ENCODE measurements at places on chromosomes 12 and 14.
A peak's percentile ranks its signal among the peaks of the same experiment; 100 is the strongest.

DNA sequence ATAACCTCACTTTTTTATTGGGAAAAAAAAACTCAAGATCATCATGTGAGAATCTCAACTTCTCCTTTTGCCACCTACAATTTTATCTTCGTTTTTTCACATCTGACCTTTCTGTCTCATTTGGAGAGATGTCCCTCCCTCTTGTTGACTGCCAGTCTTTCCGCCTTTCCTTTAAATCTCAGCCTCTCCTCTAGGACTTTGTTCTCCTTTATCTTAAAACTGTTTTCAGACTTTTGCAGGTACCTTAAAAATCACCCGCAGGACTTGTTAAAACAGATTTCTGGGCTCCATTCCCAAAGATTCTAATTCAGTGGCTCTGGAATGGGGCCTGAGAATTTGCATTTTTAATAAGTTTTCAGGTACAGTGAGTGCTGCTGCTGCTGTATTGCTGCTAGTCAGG, 223.2 kb downstream of the NTF3 start:
- DNase-seq, result no peak

- no peak for DNase-seq
These were observed 3.4 kb downstream of the TAMALIN start for GRCh38 chr12:52010152-52010622.

GRCh38 chr12:121600702-121601336, 20.0 kb upstream of the KDM2B start:
- DNase-seq, result no peak

- DNase-seq, result peak; percentile 68
These were observed 125.0 kb downstream of the AKAP6 start for GRCh38 chr14:32453857-32454810.

DNA sequence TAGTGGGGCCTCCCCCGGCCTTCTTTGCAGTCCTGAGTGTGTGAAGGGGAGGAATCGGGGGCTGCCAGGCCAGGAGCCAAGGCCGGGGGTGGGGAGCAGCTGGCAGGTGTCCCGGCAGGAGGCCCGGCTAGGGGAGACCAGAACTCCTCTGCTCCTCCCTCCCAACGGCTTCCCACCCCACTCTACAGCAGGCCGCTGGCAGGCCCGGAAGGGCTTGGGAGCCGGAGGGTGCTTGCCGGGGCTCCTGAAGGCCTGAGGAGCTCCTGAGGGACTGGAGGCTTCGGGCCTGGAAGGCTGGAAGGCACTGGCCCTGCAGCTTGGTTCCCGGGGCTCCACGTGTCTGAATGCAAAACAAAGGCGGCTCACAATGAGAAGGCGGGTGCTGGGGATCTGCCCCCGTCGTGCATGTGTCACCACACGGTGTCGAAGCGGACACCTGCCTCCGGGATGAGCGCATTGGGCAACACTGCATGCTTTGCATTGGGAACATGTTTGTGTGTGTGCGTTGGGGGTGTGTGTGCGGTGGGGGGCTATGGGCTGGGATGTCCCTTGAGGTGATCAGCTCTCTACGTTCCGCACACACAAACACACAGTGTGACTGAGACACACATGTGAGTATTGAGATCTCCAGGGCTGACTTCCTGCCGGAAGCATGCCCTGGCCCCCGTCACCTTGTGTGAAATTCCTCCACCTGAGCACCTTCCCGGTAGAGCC, 30.9 kb upstream of the ANKRD9 start:
- DNase-seq, result peak; percentile 87

DNA sequence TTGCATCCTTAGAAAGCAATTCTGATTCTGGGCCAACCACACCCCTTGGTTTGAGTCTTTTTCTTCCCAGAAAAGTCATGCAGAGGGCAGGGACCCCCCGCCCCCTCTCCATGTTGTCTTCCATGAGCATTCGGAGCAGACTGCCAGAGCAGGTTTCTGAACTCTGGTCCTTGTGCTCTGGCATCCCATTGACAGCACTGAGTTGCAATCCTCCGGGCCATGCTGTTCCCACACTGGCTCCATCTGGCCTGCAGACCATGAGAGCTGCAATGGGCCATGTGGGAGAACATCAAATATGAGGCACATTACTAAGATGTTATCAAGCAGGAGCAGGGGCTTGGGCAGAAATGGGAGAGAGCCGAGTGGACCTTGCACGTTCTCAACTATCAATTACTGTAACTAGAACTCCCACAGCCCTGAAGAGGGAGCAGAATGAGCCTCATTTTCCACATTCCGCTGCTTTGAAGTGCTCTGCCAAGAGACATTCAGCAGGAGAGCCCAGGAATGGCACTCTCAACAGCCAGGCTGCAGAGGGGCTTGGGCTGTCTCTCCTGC, 157.4 kb downstream of the STXBP6 start:
- DNase-seq, result no peak

- no peak for DNase-seq
These were observed 65.5 kb upstream of the STON2 start for GRCh38 chr14:81465507-81466228.

DNA sequence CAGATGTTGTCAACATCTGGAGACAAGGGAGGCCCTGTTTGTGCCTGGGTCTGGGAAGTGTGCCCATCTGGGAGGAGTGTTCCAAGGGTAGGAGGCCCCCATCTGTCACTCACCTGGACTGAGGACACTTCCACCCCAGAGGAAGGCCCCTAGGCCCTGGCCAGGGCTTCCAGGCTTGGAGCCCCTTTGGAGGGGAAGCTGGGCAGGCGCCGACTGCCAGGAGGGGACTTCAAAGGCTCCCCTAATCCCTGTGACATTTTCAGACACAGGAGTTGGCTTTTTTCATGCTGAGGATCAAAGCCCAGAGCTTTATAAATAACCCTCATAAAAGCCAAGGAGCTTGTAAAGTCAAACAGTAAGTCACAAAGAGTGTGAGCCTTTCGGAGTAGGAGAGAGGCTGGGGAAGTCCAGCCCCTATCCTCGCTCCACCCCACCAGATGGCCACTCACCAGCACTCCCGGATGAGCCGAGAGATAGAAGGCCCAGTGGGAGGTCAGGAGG, 17.6 kb upstream of the FAM222A start:
- DNase-seq, result no peak

DNA sequence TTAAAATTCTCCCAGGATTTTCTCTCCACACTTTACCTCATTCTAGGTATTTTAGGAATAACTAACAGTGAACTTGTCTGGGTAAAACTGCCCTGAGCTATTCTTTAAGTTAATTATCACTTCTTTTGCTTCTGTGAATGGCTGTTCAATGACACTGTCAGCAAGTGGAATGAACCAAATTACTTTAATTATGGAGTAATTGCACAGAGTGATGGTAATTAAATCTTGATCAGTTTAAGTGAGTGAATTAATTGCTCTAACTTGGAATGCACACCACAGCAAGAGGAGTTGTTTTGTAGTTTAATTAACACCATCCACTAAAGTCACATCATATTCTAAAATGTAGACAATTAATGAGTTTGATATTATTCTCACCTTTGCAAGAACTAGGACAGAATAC, 36.2 kb upstream of the TMEM260 start:
- no peak for DNase-seq

- DNase-seq, result no peak
These were observed 150.4 kb downstream of the PHETA1 start for GRCh38 chr12:111218499-111218898.

GRCh38 chr12:12985817-12986408, 14.2 kb downstream of the HEBP1 start:
- peak; percentile 47 for DNase-seq

- peak; percentile 80 for DNase-seq
These were observed 29.2 kb downstream of the ZCCHC8 start for GRCh38 chr12:122471324-122472226.

GRCh38 chr12:10388624-10389413, 1.0 kb downstream of the KLRK1 start:
- no peak for DNase-seq

DNA sequence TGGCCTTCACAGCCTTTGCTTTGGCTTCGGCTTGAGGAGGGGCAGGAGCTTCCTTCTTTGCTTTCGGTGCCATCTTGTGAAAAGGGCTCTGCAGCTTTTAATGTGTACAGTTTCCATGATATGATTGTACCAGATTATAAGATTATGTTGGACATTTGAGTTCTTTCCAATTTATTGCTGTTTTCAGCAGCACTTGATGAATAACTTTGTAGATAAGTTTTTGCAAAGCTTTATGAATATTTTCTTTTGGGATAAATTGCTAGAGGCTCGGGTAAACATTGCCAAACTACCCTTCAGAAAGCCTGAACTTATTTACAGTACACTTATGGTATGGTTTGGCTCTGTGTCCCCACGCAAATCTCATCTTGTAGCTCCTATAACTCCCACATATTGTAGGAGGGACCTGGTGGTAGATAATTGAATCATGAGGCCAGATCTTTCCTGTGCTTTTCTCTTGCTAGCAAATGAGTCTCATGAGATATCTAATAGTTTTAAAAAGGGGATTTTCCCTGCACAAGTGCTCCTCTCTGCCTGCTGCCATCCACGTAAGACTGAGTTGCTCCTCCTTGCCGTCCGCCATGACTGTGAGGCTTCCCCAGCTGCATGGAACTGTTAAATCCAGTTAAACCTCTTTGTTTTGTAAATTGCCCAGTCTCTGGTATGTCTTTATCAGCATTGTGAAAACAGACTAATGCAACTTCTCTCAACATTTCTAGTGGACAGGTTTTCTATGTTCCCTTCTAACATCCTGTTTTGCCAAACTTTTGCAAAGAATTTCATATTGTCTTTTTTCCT, 70.4 kb downstream of the RCOR1 start:
- no peak for DNase-seq

GRCh38 chr12:42568952-42569915, 20.3 kb downstream of the PRICKLE1 start:
- DNase-seq, result peak; percentile 65

DNA sequence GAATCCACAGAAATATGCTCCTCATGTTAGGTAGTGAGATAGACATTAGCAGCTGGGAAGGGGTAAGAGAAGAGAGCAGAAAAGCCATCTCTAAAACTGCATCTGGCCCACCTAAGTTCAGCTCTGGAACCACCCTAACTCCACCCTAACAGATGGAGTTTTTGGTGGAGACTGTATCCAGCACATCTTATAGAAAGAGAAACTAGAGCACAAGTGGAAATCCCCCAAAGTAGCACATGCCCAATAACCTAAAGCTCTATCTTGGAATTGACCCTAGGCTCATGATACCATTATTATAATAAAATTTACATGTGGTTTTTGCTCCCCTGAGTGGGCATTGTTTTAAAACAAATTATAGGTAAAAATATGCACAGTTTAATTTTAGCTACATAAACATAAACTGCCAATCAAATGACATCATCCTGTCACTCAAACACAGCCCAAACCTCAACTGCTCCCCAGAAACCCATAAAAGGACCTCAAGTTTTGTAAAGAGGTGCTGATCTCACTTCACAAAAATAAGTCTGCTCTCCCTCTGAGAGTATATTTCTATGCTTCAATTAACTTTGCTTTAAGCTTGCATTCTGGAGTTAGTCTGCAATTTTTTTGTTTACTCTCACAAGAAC, 206.4 kb downstream of the PIK3C2G start:
- DNase-seq, result no peak

DNA sequence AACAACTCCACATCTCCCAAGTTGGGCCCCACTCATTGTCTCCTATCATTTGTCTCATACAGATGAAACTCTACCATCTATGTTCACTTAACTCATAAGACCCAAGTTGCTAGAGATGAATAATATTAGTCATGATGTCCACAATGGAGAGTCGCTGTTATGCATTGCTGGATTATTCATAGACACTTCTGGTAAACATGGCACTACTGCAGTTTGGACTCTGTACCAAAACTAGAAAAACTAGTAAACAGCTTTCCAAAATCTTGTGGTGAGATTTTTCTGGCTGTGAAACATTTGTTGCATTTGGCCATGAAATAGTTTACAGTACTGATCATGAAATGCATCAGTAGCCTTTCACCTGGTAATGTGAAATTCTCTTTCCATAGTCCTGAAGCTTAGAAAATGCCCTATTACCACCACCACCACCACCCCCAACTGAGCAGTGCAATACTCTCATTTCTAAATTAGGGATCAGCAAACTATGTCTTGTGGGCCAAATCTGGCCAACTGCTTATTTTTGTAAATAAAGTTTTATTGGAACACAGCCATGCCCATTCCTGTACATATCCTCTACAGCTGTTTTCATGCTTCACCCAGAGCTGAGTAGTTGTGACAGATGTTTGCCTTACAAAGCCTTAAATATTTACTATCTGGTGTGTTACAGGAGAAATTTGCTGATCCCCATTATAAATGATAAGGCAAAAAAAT, 236.5 kb downstream of the DPF3 start:
- DNase-seq, result peak; percentile 23

GRCh38 chr14:97709552-97709951, 912.4 kb downstream of the VRK1 start:
- DNase-seq, result no peak

GRCh38 chr14:92590176-92590575, 76.6 kb downstream of the RIN3 start:
- no peak for DNase-seq

- peak; percentile 88 for DNase-seq
These were observed 50.5 kb downstream of the TTC9 start for GRCh38 chr14:70692210-70692609.

- peak; percentile 85 for DNase-seq
These were observed 19.8 kb downstream of the KRT80 start for GRCh38 chr12:52171950-52172512.

DNA sequence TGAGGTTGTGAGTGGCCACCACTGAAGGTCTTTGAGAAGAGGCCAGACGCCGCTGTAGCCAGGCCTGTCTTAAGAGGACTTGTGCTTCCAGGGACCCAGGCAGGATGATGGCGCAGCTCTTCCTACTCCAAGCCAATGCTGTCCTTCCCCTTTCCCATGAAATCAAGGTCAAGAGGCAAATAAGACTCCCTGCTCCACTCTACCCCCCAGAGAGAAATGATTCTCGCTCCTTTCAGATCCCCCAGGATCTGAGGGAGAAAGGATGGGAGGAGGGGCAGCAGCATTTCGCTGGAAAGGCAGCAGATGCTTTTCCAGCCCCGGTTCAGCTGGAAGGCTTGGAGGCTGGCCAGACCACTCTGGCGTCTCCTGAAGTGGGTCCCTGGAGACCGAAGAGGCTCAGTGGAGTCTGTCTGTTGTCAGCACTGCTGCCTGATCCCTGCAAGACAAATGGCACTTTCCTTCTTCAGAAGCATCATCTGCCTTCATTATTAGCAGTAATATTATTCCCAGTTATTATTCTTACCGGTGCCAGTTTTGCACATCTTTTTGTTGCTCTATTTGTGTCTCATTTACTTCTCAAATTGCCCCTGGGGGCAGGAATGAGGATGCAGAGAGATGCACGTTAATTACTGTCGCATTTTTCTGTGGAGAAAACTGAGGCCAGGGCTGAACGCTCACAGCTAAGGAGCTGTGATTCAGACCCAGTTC, 51.4 kb downstream of the C14orf132 start:
- no peak for DNase-seq

DNA sequence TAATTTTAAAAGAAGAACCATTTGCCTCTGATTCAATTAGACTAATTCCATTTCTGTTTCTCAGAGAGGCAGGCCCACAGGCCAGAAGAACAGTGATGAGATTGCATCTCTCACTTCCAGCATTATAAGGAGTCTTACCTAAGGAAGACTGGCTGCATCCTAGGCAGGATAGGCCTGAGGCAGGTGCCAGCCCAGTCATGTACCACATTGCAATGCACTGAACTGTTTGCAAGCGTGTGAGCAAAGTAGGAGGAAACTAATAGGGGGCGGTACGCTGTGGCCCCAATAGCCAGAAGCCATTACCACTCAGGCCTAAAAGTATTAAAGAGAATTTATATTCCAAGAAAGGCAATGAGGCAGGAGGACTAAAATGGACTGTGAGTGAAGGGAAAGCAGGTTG, 12.1 kb upstream of the CNIH1 start:
- peak; percentile 85 for DNase-seq

GRCh38 chr12:13368971-13369370, 172.4 kb downstream of the EMP1 start:
- DNase-seq, result no peak

Data from epithelial cell of esophagus (primary cell).